ENCODE measurements at places on chromosomes 3 and 15.

DNA sequence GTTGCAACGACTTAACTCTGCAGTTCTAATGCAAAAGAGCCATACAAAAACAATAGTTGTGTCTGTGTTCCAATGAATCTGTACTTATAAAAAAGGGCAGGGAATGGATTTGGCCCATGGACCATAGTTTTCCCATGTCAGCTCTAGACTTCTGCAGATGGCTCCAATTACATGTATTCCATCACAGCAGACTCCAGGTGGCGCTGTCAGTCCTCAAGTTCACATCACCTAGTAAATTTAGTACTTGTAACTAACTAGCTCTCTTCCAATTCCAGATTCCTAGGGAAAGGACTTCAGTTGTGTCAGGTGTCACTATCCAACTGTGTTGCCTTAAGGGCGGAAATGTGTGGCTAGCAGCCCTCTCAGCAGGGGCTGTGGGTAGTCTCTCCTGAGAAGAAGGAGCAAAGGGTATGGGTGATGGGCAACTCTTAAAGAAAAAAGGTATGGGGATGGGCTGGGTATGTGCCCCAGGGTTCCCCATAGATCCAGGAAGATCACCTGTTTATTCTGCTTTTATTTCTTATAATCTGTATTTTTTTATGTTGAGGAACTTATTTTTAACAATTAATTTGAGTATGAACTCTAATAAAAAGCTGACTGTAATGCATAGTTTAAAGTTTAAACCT is 36.2 kb downstream of the BBS4 start:
- DNase-seq = peak; percentile 60

DNA sequence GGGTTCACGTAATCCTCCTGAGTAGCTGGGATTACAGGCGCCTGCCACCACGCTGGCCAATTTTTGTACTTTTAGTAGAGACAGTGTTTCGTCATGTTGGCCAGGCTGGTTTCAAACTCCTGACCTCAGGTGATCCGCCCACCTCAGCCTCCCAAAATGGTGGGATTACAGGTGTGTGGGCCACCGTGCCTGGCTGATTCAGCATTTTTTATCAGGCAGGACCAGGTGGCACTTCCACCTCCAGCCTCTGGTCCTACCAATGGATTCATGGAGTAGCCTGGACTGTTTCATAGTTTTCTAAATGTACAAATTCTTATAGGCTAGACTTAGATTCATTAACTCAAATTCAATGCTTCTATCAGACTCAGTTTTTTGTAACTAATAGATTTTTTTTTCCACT is 9.4 kb downstream of the VHL start:
- DNase-seq = no peak

- DNase-seq = no peak
These were observed 110.5 kb upstream of the BFSP2 start for GRCh38 chr3:133289322-133289721.

DNA sequence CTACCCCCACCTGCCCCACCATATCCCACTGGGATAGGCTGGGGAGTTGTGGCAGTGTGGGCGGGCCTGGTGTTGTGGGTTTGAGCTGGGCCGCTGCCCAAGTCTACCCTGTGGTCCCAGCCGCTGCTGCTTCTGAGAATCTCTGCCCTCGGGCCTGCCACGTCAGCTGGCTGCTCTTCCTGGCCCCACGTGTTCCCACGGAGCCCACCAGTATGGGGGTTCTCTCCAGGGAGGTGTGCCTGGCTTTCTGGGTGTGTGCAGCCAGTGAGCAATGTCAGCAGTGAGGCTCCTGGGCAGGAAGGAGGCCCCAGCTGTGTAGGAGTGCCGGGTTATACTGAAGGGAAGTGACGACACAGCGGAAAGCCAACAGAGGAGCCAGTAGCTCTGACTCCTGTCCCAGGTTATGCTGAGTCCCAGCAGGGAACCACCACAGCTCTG is 10.5 kb downstream of the GNAI2 start:
- DNase-seq = peak; percentile 70

DNA sequence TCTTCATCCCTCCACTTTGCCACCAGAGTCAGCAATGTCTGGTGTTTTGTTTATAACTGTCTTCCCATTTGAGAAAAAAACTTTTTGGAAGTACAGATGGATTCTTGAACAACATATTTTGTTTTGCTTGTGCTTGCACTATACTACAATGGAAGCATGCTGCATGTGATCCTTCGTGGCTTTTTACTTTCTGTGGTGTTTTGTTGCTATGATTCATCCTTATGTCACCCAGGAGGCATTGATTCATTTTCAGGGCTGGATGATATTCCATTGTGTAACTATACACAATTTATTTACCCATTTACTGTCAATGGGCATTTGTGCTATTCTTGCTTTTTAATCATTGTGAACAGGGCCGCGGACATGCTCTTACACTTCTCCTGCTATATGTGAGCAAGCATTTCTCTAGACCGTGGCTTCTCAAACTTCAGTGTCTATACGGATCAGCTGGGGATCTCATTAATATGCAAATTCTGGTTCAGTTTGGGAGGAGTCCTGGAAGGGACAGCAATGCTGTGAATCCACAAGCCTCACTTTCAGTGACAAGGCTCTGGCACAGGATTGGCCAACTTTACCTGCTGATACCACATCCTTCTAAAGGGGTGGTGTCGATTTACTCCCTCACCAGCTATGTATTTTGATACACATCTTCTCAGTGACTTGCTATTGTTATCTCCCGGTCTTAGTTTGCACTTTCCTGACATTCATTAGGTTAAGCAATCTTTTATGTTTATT is 65.9 kb downstream of the POLR2M start:
- DNase-seq = no peak

DNA sequence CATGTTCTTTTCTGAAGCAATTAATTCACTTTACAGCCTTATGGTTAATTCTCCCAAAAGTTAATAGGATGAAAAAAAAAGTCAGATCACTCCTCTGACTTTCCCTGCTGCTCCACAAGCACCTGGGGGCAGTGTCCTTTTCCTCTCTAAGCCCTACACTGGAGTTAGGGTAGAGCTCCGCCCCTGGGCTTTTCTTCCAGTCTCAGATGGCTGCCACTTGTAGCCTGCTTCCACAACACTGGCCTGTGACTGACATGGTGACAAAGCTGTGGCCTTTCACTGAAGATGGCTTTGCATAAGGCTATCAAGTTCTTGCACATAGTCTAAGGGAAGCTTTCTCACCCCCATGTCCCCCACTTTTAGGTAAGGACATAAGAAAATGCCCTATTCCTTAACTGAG is 1.3 kb upstream of the MON1A start:
- DNase-seq = no peak

DNA sequence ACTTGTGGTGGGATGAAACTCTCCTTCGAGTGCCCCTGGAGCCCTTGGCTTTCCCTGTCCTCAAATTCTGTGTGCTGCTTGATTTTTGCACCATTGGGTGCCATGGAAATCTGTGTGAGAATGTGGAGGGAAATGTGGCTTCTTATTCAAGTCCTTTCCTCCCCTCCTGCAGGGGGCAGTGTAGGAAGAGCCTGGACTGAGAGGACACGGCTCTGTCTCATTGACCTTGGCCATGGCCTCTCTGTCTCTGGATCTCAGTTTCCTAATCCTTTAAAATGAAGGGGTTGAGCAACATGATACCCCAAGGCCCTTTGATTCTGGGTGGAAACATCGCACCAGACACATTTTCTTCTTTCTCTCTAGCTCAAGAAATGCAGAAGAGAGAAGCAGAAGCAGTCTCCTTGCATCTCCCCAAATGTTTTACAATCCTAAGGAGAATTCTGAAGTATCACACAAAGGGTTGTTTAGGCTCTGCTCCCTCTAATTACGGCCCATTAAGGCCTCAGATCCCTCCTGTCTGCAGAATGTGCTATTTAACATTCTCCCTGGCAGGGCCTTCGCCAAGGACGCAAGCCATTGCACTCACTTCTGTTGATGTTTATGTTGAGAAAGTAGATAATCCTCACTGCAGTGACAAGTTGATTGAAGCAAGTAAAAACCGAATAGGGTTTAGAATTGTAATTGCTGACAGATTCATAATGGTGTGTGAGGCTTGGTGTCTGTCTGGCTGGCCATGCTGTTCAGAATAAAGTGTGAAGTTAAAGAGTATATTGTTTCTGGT is 169.1 kb downstream of the TPRG1 start:
- DNase-seq = no peak

- DNase-seq = no peak
These were observed 213.3 kb downstream of the GRM7 start for GRCh38 chr3:7074217-7074616.

DNA sequence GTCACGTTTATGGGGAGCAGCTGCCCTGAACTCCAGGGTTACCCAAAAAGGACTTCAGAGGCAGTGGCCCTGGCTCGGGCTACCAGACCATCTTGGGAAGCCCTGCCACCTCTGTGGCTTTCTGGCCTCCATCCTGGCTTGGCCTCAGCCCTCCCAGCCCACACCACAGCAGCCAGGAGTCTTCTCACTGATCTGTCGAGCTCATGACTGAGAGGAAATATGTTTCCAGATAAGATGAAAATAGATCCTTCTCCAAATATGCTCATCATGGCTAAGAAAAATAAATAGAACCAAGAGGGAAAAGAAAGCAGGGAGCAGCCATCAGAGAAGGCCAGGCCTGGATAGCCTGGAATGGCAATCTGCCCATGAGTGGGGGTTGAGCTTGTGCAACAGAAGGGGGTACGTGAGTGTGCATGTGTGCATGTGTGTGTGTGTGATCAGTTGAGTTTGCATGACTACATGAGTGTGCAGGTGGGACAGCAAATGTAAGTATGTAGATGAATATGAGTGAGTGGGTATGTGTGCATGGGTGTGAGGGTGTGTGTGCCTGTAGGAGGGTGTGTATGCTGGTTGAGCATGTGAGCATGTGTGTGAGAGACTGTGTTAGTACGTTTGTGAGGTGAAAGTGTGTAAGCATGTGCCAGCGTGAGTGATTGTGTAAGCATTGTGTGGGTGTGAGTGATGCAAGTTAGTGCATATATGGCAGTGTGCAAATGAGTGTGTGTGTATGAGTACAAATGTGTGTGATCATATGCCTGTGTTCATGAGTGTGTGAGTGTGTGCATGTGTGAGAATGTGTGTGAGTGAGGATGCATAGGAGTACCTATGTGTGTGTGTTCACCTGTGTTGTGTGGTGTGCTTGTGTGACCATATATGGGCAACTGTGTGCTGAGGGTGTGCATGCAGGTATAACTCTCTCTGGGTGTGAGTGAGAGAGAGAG is 9.9 kb upstream of the RFT1 start:
- DNase-seq = no peak

Measured in activated gamma-delta T cell treated with Interleukin-2 at 50 U/mL for 16 hours (primary cell).